ENCODE measurements at places on chromosomes 2 and 18. TPM values are rescaled to one million over a fixed set of nuclear protein-coding genes. Genes with fewer than 3 reads are reported as not detected.

DNA sequence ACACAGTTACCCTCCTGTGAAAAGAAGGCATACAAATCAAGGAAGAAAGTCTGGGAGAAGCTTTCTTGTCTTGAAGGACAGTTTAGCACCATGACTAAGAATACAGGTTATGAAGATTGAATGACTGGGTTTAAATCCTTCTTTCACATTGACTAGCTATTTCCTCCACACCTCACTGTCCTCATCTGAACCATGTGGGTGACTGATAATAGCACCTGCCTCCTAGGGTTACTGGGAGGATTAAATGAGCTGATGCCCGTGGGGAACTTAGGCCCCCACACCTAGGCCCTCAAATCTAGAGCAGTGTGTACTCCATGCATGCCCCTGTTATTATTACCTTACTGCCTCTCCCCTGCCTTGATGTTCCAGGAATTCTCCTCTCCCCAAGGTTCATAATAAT lies 202.9 kb downstream of the FBXO15 start:
- no peak for DNase-seq

DNA sequence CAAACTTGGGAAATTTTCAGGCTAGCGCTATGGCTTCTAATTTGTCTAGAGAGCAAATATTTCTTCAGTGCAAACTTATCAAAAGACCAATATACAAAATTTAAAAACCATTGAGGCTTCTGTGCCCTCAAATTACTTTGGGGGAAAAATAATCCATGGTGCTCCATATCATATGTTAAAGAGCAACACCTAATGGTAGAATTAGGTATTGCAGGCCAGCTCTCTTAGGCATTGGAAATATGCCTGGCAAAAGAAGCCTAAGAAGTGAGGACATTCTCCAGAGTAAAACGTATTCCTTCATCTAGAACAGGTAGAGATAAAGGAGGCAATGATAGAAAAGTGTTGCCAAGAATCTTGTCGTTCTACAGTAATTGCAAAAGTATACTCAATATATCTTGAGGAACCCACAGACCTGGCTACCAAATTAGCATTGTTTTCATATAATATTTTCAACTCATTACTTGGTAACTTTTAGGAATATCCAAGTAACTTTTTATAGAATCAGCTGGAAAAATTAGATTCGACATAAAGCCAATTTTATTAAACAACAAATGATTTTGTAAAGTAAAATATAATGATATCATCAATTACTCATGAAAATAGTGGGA lies 401.1 kb downstream of the BCL11A start:
- peak; percentile 38 for DNase-seq

- DNase-seq, result no peak
Measured at GRCh38 chr2:138727956-138728355, 52.2 kb downstream of the NXPH2 start.

DNA sequence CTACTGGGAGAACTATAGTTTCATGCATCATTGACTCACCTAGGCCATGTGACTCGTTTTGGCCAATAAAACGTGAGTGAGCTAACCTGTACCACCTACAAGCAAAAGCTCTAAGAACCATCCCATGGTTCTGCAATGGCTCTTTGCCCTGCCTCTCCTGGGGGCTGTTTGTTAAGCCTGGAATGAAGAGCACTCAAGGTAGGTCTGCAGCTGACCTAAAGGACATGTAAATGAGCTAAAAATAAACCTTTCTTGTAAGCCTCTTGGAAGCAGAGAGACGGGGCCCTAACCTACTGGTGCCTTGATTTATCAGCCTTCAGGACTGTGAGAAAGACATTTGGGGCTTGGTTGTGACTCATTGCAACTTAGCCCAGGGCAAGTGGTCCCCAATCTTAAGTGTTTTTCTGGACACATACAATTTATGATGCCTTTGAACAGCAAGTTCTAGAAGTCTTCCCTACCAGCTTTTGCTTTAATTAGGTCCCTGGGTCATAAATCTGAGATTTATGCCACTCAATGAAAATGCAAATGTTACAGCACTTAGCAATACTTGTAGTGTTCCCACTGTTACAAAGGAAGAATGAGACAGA lies 107.4 kb downstream of the OSBPL6 start:
- no peak for DNase-seq

DNA sequence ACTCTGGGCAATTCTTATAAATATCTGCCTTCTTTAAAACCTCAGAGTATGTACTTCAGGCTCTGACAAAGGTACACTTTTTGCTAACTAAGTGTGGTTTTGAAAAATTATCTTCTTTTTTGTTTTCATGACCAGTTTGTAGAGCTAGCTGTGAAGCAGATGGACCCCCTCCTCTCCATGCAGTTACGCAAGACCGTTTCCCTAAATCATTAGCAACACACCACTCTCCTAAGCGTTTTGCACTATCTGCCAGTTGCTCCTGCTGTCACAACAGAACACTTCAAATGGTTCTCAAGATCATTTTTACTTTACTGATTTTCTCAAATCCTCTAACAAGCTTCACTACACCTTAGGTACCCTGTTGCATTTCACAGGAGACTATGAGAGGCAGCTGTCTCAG lies 53.3 kb downstream of the GULP1 start:
- no peak for DNase-seq

The SCTR gene
- not detected for total RNA-seq
